ENCODE measurements at places on chromosomes 7 and 10.

DNA sequence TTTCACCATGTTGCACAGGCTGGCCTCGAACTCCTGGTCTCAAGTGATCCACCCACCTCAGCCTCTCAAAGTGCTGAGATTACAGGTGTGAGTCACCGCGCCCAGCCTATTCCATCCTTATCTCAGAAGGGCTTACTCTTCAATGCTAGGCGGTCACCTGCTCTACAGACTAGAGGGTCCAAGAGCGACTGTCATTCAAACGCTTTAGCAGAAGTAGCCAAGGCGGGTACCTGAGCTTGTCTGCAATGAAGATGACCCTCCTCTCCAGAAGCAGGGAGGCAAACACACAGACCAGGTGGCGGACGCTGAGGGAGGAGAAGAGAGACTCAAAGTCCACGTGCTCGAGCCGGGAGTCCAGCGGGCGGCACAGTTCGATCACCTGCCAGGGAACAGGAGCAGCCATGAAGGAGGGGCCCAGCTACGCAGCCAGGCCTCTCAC lies 65.1 kb upstream of the MKRN1 start:
- H3K27me3 ChIP-seq = peaks cover 8% of the 10 kb centered on the region
- no peaks in the 10 kb centered on the region for H3K36me3 ChIP-seq
- no peak for DNase-seq
- no peak overlapping the region for H3K4me3 ChIP-seq

DNA sequence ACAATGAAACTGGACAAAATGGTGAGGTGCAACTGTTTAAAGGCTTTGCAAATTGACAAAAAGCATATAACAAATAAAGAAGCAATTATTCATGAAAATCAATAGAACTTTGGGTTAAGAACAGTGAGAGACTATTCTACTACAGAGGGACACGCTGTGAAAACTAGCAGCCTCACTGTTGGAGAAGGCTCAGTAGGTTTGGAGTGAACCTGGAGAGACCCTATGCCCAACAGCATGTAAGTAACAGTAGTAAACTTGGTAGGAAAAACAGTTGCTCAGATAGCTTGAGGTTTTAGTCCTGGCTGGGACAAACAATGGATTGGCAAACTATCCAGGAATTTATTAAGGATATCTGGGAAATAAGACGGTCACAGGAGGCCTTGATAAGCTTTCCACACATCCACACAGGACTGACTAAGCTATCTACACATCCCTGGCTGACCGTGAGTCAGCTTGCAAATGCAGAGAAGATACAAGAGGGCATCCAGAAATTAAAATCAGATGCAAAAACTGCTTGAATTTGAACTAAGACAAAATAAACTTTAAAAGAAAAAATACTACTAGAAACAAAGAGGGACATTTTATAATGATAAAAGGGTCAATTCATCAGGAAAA lies 15.9 kb downstream of the FAM149B1 start:
- H3K4me1 ChIP-seq = no peaks in the 10 kb centered on the region
- peaks cover 18% of the 10 kb centered on the region for H3K36me3 ChIP-seq
- H3K27ac ChIP-seq = no peak overlapping the region
- no peak overlapping the region for H3K4me3 ChIP-seq
- no peak for DNase-seq
- H3K27me3 ChIP-seq = no peaks in the 10 kb centered on the region

GRCh38 chr7:135493362-135493761 lies 16.5 kb downstream of the CNOT4 start:
- H3K4me1 ChIP-seq = peaks cover 5% of the 10 kb centered on the region
- no peaks in the 10 kb centered on the region for H3K27me3 ChIP-seq
- DNase-seq = no peak
- no peak overlapping the region for H3K27ac ChIP-seq
- H3K36me3 ChIP-seq = no peaks in the 10 kb centered on the region
- no peak overlapping the region for H3K4me3 ChIP-seq

GRCh38 chr10:92164036-92164696 lies 126.7 kb downstream of the CPEB3 start:
- peaks cover 16% of the 10 kb centered on the region for H3K36me3 ChIP-seq
- H3K4me3 ChIP-seq = no peak overlapping the region
- no peaks in the 10 kb centered on the region for H3K27me3 ChIP-seq
- H3K27ac ChIP-seq = no peak overlapping the region
- no peak for DNase-seq
- H3K4me1 ChIP-seq = no peaks in the 10 kb centered on the region

DNA sequence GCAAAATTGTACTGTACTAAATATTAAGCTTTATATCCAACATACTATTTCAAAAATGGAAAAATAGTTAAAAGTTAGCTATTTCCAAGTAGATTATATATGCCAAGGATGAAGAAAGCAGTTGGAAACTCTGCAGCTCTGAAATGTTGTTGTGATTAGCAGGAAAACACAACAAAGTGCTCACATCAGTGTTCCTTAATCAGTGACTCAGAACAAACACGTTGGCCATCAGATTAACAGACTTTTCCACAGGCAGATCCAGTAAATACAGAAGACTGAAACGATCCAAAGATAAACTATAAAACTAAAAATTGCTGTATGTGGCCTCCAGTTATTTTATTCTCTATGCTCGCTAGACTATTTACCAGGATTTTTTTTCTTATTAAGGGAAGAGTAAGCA lies 99.6 kb upstream of the SEMA3D start:
- no peak overlapping the region for H3K4me3 ChIP-seq
- H3K36me3 ChIP-seq = no peaks in the 10 kb centered on the region
- H3K27ac ChIP-seq = no peak overlapping the region
- H3K4me1 ChIP-seq = no peaks in the 10 kb centered on the region

DNA sequence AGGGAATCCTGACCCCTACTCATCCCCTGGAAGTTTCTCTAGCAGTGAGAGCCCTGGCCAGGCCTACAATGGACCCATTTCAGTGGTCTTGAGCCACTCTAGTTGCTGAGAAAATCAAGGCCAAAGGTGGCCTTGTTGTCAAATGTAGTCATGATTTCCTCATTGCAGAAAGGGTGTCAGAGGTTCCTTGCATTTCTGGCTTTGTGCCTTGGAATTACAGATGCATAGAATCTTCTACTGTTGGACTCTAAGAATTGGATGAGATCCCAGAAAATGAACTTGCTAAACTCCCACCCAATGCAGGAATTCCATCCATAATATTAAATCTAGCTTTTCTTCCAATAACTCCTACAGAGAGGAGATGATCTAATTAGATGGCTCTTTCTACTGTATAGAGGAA lies 12.2 kb downstream of the CPA2 start:
- no peaks in the 10 kb centered on the region for H3K36me3 ChIP-seq
- DNase-seq = no peak
- peaks cover 6% of the 10 kb centered on the region for H3K27me3 ChIP-seq
- H3K4me3 ChIP-seq = no peak overlapping the region
- H3K27ac ChIP-seq = no peak overlapping the region

- no peak overlapping the region for H3K27ac ChIP-seq
- DNase-seq = no peak
- peaks cover 17% of the 10 kb centered on the region for H3K4me1 ChIP-seq
- H3K27me3 ChIP-seq = no peaks in the 10 kb centered on the region
- no peak overlapping the region for H3K4me3 ChIP-seq
Measured at GRCh38 chr7:151744656-151745638, 132.0 kb downstream of the PRKAG2 start.

DNA sequence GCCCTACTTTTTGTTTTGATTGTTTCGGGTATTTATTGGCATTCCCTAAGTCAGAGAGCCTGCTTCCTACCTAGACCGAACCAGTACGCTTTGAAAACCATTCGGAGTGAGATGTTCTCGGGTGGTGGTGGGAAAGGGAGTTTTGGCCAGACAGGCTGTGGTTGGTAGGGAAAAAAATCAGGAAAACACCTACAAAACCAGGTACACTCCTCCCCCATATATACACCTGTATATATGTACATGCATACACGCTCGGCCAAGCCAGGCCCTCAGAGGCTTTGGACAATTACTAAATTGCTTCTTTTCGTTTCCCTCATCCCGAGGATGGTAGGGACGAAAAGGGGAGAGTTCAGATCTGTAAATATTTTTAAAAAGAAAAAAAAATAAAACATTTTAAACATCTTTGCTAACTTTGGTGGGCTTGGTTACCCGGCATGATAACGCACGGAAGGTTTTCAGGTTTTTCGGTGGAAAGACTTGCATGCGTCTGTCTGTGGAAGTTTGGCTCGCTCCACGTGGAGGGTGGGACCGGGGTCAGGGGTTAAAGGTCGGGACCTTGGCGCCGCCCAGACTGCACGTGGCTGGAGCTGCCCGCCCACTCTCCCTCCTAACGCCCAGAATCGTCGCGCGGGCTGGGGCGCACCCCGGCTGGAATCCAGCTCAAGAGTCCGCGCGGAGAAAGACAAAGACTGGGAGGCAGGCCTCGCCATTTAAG lies 2.5 kb downstream of the HMX2 start:
- peaks cover 20% of the 10 kb centered on the region for H3K36me3 ChIP-seq
- peak overlapping the region; percentile 62 for H3K4me3 ChIP-seq
- H3K4me1 ChIP-seq = peaks cover 59% of the 10 kb centered on the region
- peaks cover 41% of the 10 kb centered on the region for H3K27me3 ChIP-seq

- DNase-seq = no peak
- peaks cover 32% of the 10 kb centered on the region for H3K27me3 ChIP-seq
Measured at GRCh38 chr10:23035569-23035968, 59.8 kb upstream of the MSRB2 start.

- H3K27me3 ChIP-seq = no peaks in the 10 kb centered on the region
- no peaks in the 10 kb centered on the region for H3K36me3 ChIP-seq
- H3K4me3 ChIP-seq = no peak overlapping the region
Measured at GRCh38 chr10:44180321-44181168, 204.4 kb downstream of the CXCL12 start.

All from activated CD8-positive, alpha-beta T cell treated with anti-CD3 and anti-CD28 coated beads, Interleukin-2, amount 10 ng/mL, durations not matched to agents 7 days and 5 days (primary cell).